ENCODE measurements at places on chromosomes 7 and 10.

GRCh38 chr7:32500922-32501341 is 5.6 kb downstream of the AVL9 start:
- peak; percentile 75 for DNase-seq

DNA sequence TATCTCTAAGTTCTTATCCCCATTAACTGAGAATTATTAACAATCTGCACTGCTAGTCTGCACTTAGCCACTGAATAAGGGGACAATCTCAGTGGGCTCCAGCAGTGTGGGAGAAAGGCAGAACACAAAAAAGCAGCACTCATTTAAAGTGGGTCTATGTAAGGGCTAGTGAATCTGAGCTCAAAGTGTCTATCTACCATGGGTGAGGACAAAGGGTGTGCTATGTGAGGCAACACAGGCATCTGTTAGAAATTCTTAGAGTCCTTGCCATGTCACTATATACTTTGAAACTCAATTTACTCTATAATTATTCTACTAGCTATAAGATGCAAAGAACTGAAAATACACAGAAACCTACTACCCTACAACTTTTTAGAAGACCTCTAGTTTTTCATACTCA is 135.8 kb upstream of the TMEM168 start:
- no peak for DNase-seq

DNA sequence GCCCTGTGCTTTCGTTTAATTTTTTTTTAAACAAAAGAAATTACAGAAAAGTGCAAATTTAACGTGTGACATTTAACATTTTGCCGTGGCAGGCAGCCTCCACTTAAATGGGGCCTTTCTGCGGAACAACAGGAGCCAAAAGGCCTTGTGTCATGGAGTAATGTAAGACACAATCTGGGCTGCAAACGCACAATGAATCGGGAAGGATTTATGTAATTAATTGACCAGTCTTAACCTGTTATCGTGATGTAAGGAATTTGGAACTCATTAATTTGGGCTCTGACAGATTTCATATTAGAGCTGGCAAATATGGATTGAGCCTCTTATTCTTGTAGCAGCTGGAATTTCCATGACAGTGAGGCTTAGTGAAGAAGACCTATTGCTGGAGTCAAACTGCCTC is 86.4 kb downstream of the SNX10 start:
- no peak for DNase-seq

DNA sequence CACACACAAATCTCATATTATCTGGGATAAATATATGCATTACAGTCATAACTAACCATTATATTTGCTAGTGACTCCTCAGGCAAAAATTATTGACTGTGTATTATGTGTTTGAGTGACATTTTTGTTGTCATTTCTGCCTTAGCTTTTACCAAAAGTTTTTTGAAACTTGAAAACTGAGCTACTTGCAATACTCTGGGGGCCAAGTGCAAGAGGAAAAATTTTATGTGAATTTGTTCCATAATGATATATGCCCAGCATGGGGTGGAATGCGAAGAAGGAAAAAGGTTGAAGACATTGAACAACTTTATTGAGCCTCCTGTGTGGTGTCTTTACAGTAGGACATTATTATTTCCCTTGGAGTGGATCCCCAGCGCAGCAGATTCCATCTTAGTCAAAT is 176.8 kb upstream of the FERD3L start:
- no peak for DNase-seq

- no peak for DNase-seq
Measured at GRCh38 chr7:147070886-147071285, 954.3 kb downstream of the CNTNAP2 start.

DNA sequence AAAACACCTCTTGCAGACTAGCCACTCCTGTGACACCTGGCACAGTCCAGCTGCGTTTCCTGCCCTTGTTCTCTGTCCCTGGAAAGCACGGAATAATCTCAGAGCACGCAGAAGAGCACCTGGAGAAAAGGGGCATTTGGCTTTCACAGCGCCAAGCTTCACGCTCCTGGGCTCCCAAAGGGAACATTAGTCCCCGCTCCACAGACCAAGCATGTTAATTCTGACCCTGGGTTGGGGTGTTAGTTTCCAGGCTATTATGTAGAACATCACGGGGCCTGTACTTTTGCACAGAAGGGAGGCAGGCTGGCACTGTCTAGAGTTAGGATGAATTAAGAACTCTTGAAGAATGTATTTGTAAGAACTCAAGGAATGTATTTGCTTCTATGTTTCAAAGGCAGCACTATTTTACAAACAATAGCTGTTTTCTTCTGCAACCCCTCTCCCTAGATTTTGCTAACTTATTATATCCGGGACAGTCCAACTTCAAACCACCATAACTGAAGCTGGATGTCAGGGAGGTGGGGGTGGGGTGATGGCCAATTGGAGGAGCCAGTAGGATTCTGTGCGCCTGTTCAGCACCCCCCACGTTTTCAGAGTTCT is 62.2 kb upstream of the TRIM8 start:
- DNase-seq: no peak

DNA sequence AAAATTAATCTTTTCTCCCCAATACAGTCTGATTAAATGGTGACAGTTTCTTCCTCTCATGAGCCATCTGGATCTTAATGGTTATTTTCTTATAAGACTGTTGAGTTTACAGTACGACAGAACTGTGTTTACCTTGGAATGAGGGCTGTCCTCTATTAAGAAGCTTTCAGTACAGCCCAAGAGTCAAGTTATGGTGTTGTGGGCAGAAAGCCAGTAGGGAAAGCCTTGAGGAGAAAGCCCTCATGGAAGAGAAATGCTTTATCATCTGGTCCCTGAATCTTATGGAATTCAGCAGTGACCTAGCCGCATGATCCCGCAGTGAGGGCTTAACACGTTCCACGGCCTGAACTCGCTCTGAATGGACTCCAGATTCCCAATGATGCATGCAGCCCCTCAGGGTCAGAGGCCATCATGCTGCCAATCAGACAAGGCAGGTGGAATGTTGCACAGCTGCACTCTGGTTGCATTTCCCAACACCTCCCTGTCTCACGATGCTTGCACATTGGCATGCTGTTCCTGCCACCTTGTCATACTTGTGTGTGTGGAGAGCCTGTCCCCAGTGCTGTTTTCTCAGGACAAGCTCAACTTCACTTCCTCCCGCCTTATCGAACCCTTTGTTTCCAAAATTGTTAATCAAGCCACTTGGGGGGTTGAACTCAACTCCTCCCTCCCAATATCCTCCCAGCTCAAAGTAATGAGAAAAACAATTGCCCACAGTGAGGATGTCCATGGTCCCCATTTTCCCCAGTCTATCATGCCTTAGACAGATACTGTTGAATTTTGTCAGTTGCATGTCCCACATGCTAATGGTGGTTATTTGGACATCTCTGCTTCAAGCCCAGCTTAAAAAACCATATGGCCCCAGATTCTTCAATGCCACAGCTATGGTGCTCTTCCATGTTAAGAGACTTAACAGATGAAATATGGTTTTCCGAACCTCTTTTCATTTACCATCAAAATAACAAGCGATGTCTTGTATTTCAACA is 211.1 kb upstream of the TCF7L2 start:
- no peak for DNase-seq

DNA sequence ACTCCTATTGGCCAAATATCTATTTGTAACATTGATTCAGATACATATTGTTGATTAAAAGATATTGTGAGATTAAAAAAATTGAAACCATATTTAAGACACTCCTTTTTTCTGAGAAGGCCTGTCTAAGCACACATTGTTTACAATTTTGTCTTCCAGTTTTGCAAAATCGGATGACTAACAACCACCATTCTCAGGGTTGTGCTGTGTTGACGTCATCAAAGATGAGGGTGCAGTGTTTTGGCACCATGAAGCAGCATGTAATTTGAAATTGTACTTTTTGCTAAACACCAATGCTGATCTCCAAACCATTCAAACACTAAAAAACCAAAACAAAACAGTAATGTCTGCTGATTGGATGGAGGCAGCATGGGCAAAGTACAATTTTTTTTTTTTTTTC is 7.4 kb downstream of the CREB5 start:
- DNase-seq: peak; percentile 95

DNA sequence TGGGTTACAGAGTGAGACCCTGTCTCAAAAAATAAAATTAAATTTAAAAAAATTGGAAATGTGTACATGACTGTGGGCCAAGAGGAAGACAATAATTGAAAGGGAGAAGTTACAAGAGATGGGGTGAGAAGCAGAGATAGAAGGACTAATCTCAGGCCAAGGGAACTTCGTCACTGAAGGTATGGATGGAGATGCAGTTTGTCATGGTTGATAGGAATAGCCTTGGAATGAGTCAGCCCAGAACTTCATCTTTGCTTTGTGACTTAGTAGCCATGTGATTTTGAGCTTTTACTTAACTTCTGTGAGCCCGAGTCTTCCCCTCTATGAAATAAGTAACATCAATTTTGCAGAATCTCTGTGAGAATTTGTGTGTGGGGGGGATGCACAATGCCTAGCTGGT is 6.5 kb upstream of the PODXL start:
- no peak for DNase-seq

DNA sequence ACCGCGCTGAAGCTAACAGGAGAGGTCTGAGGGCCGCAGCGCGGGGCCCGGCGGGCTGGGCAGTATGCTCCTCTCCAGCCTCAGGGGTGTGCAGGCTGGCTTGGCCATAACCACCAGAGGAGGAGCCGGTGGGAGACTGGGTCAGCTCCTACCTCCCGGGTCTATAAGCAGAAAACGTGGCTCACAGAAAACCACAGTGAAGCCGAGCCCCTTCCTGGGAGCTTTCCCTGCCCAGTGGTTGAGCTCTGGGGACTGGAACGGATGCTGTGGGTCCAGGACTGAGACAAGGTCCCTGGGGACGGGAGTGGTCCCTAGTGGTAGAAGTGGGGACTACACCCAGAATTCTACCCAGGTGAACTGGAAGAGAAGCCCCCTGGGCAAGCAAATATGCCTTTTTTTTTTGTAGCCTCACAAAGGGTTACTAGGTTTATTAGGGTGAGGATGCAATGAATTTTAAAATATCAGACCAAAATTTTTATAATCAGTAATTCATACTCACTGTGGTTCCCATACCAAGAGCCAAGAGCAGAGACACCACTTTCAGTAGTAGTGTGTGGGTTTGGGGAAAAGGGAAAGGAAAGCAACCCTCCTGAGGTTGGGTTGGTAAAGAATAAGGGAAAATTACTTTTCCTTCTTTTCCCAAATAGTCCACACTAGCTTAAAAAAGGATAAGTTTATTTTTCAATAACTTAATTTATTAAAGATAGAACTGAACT is 67.9 kb upstream of the PRKCQ start:
- DNase-seq: no peak

GRCh38 chr7:111368381-111369065 is 193.8 kb downstream of the IMMP2L start:
- no peak for DNase-seq

DNA sequence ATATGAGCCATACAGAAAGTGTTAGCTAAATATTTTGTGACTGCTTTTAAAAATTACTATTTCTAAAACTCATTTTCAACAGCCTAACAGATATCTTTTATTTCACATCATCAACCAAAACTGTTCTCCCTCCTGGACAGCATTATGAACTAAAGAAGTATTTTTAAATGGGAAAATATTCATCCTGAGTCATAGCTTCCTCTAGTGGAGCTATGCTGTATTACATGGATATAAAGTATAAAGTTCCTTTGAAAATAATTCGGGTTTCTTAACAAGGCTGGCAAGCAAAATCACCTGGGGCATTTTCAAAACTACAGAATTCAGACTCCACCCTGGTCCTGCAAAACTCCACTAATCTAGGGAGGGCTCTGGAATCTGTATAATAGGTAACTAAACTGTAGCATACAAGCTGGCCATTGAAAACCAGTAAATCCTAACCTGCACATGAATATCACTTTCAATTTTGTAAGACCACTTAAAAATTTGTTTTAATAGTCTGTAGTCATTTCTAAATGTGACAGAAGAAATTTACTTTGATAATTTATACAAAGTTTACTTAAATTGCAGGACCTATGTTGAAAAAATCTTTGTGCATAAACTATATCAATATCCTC is 53.5 kb downstream of the SCIN start:
- DNase-seq: peak; percentile 32

GRCh38 chr10:124641282-124642087 is 102.7 kb downstream of the FAM53B start:
- DNase-seq: peak; percentile 58

- peak; percentile 66 for DNase-seq
Measured at GRCh38 chr7:87797798-87798403, 78.3 kb downstream of the SLC25A40 start.

DNA sequence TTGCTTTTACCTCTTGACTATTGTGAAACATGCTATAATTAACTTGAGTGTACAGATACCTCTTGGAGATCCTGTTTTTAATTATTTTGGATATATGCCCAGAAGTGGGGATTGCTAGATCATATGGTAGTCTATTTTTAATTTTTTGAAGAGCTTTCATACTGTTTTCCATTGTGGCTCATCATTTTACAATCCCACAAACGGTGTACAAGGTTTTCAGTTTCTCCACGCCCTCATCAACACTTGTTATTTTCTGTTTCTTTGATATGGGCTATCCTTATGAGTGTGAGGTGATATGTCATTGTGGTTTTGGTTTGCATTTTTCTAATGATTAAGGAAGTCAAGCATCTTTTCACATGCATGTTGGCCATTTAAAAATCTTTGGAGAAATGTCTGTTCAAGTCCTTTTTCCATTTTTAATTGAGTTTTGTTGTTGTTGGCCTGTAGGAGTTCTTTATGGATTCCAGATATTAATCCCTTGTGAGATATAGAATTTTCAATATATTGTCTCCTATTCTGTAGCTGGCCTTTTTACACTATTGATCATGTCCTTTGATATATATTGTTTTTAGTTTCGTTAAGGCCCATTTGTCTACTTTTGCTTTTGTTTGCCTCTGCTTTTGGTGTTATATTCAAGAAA is 7.5 kb downstream of the AGK start:
- peak; percentile 66 for DNase-seq

DNA sequence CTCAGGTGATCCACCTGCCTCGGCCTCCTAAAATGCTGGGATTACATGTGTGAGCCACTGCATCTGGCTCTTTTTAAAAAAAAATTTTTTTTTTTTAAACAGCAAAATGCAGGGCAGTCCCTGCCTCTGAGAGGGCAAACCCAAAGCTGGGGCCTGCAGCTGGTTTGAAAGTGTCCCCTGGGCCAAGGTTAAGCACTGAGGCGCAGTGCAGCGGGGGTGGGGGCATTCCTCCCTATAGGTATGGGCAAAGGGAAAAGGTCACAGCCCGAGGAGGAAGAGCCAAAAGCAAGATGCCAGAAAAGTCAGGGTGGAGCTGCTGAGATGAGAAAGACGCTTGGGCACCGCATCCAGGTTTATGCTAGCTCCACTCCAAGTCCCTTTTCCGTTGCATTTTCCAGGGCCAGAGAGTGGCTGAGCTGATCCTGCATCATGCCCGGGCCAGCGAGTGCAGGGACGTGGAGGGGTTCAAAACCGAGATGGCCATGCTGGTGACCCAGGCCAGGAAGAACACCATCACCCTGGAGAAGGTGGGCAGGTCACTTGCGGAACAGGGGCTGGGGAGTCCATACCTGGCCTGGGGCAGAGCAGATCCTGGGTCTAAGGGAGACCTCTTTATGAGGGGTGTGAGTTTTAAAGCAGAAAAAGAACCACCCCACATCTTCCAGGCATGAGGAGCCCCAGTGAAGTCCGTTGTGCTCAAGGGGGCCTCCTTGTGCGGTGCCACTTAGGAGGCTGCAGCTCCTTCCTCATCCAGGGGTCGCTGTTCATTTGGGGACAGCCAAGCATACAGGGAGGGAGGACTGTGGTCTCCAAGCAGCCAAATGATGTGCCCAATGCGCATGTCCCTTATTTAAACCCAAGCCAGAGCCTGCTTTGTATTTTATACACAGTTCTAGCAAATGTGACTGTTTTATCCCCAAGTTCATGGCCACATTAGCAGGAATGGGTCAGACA is 7.0 kb upstream of the NDUFB2 start:
- DNase-seq: no peak
